H7 (cell line): ENCODE measurements at places on chromosomes 12 and 14. TPM values are rescaled to one million over a fixed set of nuclear protein-coding genes. Genes with fewer than 3 reads are reported as not detected.

Gene PTHLH
- 0.28 TPM in 1 of 2 replicates, not detected in the other for total RNA-seq

Gene MYL6
- 941 and 1,248 TPM in 2 replicates for total RNA-seq

Gene SLC25A47
- total RNA-seq: 0.07 and 0.18 TPM in 2 replicates

GRCh38 chr14:59675394-59675793 is 98.8 kb upstream of the CCDC175 start:
- DNase-seq: no peak

DNA sequence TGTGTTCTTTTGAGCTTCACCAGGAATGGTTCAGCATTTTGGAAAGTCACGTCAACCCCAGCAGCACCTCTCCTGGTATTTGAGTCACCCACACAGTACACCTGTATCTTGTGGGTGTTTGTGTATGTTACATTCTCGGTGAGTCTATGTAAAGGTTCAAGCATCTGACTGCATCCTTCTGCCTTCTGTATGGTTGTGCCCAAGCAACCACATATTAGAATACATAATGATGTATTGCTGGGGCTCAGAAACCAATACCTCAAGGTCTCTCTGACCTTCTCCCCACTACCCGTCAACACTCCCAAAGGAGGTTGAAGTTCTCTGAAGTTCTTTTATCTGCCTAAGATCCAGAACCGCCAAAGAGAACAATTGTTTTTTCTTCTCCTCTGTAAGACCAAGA is 9.2 kb upstream of the TMEM229B start:
- no peak for DNase-seq
